Ascending aorta (tissue), 2 donors: ENCODE measurements at places on chromosomes 1 and 21.

DNA sequence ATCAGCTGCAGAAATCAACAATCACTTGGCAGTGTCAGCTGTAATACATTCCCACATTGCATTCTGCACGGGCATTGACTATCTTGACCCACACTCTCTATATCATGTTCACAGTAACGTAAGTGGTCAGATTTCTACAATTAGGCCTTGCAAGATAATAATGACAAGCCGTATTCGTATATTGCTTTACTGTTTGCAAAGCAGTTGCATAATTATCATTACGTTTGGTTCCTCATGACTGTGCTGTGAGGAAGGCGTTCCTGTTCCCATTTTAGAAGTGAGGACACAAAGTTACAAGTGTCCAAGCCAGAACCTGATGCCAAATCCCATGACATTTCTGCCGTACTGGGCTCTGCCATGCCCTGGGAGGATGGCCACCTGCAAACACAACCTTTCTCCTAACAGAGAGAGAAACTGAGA lies 53.5 kb upstream of the TARBP1 start:
- DNase-seq: no peak

GRCh38 chr1:27770293-27770830 lies 2.7 kb upstream of the STX12 start:
- no peak for DNase-seq

- DNase-seq: no peak
Observed at GRCh38 chr1:42328916-42329496, 6.0 kb downstream of the FOXJ3 start.

GRCh38 chr1:218866507-218866906 lies 307.2 kb upstream of the LYPLAL1 start:
- no peak for DNase-seq

- peak; percentile 98 for DNase-seq
Observed at GRCh38 chr1:155134880-155135414, 705 bp upstream of the SLC50A1 start.

DNA sequence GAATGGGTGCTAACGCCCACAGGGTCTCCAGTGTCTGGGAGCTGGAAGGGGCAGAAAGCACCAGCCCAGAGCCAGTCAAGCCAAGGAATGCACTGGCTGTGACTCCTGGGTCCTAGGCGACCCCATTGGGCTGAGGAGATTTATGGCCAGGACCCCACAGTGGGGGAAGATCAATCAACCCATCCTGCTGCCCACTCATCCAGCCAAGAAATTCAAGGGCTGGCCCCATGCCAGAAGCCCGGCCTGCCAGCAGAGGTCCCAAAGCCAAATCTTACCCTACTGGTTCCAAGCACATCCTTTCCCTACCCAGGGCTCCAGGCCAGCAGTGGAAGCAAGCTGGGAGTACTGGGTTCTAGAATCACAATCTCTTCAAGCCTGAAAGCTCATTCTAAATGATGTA lies 6.8 kb upstream of the PDZK1IP1 start:
- no peak for DNase-seq

GRCh38 chr1:44788120-44788860 lies at the start of gene BEST4:
BEST4 (minus strand) TSS chr1:44788170; CDS start chr1:44787705, 465 bp downstream.
- DNase-seq: no peak

- DNase-seq: no peak
Observed at GRCh38 chr21:28193189-28193588, 799.5 kb downstream of the LTN1 start.

- no peak for DNase-seq
Observed at GRCh38 chr1:68352202-68352601, 97.6 kb downstream of the RPE65 start.

DNA sequence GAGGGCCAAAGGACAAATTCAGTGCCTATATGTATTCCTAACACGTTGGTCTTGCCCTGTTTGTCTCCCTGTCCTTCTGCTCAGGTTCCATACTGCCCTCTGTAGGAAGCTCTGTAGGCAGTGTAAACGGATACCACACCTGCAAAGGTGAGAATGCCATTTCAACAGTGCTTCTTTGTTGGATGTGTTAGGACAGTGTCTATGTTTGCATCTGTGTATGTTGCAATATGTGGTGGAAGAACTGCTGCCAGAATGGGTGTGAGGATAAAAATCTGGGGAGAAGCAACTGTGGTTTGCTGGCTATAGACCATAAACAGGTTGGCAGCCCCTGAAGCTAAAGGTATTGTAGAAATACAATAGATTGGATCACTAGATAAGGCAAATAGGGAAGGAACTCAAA lies 113.1 kb upstream of the BMP8A start:
- DNase-seq: no peak

- no peak for DNase-seq
Observed at GRCh38 chr1:11059155-11059967, 457 bp downstream of the SRM start.

GRCh38 chr1:112146201-112146715 lies 156.8 kb upstream of the KCND3 start:
- no peak for DNase-seq

GRCh38 chr1:33399375-33399774 lies 31.5 kb downstream of the PHC2 start:
- DNase-seq: no peak

- DNase-seq: no peak
Observed at GRCh38 chr1:87333692-87334347, 5.1 kb downstream of the LMO4 start.

DNA sequence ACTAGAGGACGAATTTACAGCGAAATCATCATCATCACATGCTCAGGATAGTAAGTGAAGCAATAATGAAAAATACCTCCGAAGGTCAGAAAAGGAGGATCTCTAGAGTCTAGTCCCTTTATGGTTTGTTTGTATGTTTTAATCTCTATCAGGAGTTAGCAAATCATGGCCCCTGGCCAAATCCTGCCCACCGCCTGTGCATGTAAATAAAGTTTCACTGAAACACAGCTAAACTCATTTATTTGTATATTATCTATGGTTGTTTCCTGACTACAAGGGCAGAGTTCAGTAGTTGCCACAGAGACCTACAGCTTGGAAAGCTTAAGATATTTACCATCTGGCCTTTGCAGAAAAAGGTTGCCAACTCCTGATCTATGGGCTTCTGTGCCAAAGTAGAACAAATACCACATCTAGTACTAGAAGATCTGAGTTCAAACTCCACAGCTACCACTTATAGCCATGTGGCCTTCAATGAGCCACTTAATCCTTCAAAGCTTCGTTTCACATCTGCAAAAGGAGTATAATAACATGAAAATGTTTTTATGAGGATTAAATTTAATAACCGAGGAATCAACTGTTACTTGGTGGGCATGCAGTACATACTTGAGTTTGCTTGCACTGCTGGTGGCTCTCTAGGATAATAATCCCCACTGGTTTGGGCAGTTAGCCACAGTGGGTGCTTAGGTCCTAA lies 94.0 kb upstream of the KIF26B start:
- DNase-seq: no peak

DNA sequence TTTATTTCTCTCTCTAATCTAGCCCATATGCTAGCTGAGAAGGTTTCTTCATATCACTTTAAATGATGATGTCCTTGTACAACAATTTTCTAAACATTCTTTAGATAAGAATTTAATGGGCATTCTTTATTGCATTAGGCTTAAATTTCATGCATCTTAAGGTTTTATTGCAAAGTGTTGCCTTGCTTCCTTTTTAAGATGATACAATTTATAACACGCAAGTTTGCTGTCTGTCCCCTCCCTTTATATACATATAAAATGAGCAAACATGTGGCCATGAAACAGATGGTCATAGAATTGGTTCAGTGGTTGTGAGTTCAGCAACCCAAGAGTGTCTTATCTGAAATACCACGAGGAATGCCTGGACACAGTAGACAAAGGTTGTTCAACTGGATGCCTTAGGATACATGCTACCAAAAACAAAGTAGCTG lies 12.1 kb downstream of the NBPF3 start:
- DNase-seq: no peak
